ENCODE measurements at places on chromosomes 5 and 9.

DNA sequence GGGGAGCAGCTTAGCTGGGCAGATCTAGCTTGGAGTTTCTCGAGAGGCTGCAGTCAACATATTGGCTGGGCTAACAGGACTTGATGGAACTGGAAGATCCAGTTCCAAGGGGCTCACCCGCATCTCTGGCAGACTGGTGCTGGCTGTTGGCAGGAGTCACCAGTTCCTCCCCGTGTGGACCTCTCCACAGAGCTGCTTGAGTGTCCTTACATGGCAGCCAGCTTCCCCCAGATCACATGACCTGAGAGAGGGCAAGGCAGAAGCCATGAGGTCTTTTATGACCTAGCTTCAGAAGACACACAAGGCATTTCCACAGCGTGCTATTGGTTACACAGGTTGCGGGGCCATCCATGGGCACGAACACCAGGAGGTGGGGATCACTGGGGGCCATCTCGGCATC, 26.4 kb upstream of the RXRA start:
- DNase-seq, result no peak

- no peak for DNase-seq
These were observed 14.5 kb downstream of the GSN start for GRCh38 chr9:121282277-121283079.

DNA sequence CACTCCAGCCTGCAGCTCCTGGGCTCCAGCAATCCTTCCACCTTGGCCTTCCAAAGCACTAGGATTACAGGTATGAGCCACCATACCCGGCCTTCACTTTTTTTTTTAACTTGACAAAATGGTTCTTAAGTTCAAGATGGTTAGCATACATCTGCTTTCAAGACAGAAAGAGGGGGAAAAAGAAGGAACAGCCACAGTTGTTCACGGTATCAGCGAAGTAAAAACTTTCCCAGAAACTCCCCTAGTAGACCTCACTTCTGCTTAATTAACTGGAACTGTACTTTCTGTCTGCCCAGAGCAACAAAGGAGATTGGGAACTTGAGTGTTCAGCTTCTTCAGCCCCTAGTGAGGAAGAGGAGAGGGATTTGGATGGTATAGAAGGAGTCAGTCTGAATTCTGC, 116.7 kb downstream of the UGCG start:
- DNase-seq, result no peak

- DNase-seq, result no peak
These were observed 92.1 kb upstream of the RANBP3L start for GRCh38 chr5:36393656-36394428.

GRCh38 chr9:81789721-81790120, 100.4 kb upstream of the TLE1 start:
- DNase-seq, result no peak

- DNase-seq, result no peak
These were observed 28.6 kb upstream of the CEP78 start for GRCh38 chr9:78207319-78207718.

GRCh38 chr9:93669116-93669957, 93.0 kb downstream of the PHF2 start:
- DNase-seq, result no peak

DNA sequence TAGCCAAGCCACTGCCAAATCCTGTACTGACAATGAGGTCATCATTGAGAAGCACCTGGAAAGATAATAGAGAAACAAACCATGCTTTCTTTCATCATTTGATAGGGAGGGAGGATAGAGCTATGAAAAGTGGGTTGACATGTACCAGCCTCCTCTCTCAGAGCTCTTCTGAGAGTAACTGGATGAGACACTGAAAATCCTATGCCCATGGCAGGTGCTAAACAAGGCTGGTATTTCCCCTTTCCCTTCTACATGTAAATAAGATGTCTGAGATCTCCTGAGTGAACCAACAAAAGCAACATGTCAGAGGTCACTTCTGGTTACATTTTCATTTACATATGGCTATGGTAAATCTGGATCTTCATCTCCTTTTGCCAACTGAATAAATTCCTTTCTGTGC, 45.3 kb upstream of the TRAF1 start:
- no peak for DNase-seq

- no peak for DNase-seq
These were observed 246.4 kb downstream of the ACTL7B start for GRCh38 chr9:108609227-108609896.

Measured in NCI-H187 treated with DMSO at 0.1 percent for 48 hours (cell line).